ENCODE measurements at places on chromosomes 3 and 15.

DNA sequence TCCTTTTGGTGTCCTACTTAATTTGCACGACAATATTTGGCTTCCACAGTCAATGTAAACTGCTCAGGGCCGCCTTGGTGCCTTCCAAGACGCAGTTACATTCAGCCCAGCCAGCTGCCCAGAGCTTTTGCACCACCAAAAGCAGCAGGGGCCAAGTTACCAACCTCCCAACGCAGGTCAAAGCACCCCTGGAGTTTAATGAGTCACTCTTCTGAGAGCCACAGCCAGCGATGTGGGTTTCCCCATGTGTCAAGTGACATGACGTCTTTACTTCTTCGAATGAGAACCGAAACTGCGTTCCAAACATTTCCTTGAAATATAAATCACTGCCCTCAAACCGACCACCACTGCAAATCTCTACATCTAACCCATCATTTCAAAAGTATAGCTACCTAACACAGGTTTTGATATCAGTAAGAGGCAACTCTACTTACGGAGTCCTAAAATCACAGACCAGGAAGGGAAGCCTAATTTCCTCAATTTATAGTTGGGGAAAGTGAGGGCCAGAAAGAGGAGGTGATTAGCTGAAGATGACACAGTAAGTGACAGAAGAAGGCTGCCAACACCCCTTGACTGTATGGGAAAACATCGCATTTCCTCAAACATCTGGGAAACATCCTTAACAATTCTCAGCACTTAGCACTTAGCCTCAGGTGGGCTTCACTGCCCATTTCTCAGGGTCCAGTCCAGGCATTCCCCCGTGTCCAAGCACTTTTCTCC, 24.5 kb downstream of the MB21D2 start:
- peak; percentile 52 for DNase-seq

- DNase-seq: no peak
These were observed 1121.2 kb downstream of the SI start for GRCh38 chr3:163957072-163957471.

DNA sequence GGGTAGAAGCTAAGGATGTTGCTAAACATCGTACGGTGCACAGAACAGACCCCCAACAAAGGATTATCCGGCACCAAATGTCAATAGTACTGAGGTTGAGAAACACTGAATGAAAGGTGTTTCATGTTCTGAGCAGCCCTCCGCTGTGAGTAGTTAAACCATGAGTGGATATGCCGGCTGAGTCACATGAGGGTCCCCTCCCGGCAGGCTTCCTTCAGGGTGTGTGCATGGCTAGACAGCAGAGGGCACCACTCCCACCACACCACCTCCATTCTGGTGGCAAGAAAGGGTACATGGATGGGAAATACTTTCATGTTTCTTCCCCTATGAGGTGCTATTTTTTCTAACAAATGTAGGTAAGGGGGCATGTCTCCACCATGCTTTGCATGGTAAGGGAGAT, 128.3 kb upstream of the SEMA6D start:
- DNase-seq: no peak

- no peak for DNase-seq
These were observed 52.3 kb downstream of the PCSK6 start for GRCh38 chr15:101437209-101437608.

- no peak for DNase-seq
These were observed 452.4 kb downstream of the SHQ1 start for GRCh38 chr3:72395776-72396311.

GRCh38 chr3:11155341-11156025, 1.2 kb downstream of the HRH1 start:
- no peak for DNase-seq

DNA sequence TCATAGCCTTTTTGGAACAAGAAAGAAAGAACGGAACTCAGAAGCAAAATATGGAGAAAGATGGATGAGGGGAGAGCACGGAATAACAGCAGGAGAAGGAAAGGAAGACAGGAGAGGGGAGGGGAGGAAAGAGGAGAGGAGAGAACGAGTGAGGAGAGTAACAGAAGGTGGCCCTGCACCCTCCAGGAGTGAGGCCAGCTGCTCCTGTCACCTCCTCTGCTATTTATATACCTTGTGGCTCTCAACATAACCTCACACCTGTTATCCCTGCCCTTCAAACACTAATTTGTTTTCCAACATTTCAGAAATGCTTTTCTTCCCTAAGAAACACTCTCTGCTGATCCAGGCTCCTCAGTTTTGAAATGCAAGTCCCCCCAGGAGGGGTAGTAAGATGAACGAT, 53.4 kb upstream of the ATP2B2 start:
- no peak for DNase-seq

GRCh38 chr15:78702609-78703333, 61.8 kb upstream of the CHRNB4 start:
- no peak for DNase-seq

DNA sequence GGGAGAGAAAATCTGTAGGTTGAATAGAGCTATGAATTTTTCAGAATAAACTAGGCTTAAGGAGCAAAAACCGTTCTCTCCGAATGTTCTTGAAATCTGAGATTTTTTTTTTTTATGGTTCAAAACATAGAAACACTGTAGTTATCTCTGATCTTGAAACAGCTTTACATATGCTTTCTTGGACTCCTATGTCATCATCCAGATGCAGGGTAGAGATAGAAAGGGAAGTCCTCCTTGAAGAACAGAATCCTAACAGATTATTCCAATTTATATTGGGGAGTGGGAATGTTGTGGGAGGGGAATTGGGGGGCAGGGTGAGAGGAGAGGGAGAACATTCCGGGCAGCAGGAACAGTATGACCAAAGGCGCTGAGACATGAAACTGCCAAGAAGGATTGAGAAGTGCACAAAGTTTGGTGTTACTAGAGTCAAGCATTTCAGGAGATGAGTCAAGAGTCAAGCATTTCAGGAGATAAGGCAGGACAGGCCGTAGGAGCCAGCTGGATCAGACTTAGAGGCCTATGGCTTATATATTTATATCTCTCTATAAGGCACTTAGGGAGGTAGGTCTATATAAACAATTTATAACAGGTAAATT, 21.9 kb upstream of the ST3GAL6 start:
- DNase-seq: no peak

DNA sequence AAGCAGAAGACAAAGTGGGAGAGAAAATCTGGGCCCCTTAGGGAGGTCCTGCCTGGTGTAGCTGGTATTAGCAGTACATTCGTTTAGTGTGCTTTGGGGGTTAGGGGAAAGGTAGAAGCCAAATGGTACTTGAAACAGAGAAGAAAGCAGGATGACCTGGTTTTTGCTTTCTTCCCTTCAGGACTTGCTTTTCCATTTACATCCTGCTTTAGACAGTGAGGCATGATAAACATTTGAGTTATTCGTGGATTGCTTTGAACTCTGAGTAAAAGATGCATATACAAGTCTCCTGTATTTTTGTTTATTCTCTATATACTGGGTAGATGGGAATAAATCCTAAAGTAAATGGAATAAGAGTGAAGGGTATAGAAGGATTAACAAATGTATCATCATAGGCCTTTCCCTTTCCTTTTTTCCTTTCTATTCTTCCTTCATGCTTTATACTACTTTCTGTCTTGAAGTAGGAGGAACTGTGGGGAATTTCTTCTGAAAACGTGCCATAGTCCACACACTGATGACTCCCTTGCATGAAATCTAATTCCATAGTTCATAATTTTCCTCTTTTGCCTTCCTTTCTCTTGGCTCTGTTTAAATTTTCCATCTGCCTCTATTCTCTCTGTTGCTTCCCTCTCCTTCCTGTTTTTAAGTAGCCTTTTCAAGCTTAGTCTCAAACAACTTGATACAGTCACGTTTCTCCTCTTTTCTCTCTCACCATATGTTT, 139.5 kb upstream of the RBMS3 start:
- DNase-seq: no peak

DNA sequence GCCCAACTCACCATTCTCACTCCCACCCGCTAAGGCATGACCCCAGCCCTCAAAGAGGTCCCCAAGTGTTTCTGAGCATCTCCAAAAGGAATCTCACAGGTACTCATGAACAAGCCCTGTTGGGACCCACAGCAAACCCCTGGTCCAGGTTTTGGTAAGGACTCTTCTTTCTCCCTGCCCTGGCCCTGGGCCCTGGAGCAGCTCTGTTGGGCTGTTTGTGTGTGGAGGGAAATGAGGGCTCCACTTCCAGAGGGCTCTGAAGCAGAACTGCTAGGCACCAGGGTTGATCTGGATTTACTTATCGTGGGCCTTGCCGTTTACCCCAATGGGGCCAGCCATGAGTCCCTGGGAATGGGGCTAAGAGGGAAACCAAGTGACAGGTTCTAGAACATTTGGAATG, 92.9 kb downstream of the TLE3 start:
- no peak for DNase-seq

DNA sequence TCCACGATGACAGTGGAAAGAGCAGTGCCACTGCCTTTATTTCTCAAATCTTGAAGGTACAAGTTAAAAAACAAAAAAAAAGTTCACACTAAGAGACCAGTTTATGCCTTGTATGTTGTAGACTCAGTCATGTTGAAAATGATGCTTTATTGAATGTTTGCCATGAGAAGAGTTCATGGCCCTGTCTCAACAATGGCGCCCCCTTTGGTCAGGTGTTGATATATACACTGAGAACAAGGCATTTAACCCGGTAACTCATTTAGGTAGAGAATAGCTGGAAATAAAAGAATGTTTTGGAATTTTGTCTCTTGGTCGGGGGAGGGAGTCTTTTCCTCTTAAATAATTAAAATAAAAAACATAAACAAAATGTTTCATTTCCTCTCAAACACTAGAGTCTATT, 145.6 kb upstream of the SLC2A2 start:
- no peak for DNase-seq

DNA sequence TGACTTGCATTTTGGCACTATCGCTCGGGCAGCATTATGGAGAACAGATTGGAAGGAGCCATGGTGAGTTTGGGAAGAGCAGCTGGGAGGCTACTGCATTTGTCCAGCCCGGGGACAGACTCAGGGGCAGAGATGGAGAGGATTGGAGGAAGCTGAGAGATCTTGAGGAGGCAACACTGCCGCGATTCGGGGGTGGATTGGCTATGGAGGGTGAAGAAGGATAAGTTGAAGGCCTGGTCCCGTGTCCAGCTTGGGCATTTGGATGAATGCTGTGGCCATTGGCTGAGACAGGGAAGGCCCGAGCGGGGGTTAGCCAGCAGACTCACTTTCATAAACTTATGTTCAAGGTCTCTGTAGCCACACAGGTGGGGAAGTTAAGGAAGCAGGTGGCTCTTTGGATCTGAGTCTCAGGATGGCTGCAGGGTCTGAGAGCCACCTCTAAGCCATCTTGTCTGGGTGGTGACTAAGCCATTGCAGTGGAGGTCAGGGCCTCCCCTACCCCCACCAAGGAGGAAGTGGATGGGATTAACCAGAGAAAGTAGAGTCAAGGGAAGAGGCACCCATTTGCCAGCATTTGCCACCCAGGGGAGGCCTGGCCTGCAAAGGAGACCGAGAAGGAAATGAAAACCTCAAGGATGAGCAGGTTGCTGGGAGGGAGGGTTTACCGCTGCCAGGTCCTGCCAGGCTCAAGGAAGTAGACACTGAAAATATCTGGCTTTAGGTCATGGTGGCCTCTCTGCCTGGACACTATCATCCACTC, 144.0 kb upstream of the TLE3 start:
- no peak for DNase-seq
